Mesendoderm (in vitro differentiated cells): ENCODE measurements at places on chromosomes 1 and 21.
A peak's percentile ranks its signal among the peaks of the same experiment; 100 is the strongest.

- no peak overlapping the region for H3K27ac ChIP-seq
- no peak for DNase-seq
- no peaks in the 10 kb centered on the region for H3K4me1 ChIP-seq
- no peaks in the 10 kb centered on the region for H3K27me3 ChIP-seq
These were observed 1.8 kb upstream of the ERG start for GRCh38 chr21:38500073-38500472.

DNA sequence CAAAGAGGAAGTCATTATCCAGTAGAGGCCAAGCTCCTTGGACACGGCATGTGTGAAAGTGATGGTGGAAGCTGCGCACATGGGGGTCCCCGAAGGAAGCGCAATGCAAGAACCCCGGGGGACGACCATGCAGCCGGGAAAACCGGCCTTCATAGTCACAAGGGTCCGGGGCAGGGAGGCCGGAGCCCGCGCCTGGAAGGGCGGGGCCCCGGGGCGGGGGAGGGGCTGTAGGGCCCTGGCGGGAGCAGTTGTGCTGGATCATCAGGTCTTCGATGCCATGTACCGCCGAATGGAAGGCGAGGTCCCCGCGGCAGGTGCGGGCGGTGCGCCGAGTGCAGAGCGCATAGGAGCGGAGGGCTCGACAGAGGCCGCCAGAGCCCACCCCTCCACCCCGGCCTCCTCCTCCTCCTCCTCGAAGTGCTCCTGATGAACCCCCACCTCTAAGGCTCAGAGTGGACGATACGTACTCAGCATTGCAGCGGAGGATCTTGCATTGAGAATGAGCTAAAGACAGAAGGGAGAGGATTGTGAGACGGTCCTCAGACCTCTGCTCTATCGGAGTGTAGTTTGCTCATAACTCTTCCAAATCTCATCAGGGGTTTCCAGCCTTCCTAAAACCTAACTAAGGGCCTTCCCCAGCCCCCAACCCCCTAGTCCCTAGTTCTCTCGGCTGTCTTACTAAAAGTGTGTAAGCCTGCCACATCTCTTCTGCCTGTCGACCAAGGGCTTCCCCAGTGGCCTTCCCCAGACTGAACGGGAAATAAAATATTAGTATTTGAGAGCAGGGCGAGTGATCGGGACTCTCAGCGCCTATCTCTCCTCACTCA lies 2.1 kb downstream of the HJV start:
- peaks cover 2% of the 10 kb centered on the region for H3K4me1 ChIP-seq
- H3K36me3 ChIP-seq, result no peaks in the 10 kb centered on the region
- no peak overlapping the region for H3K27ac ChIP-seq
- H3K27me3 ChIP-seq, result peaks cover 8% of the 10 kb centered on the region

DNA sequence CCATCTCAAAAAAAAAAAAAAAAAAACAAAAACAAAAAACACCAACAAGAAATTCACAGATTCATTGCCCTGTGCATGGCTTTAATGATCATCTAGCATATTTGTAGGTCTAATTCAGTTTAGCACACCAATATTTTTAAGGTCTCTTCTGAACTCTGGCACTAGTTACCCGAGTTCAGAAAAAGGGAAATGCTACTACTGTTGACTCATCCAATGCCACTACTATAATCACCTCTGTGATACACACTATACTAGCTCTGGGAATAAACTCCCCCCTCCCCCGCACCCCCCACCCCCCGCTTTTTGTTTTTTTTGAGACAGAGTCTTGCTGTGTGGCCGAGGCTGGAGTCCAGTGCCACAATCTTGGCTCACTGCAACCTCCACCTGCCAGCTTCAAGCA lies 55.6 kb downstream of the FBXO42 start:
- H3K4me3 ChIP-seq, result no peak overlapping the region
- no peaks in the 10 kb centered on the region for H3K36me3 ChIP-seq
- no peak overlapping the region for H3K27ac ChIP-seq
- no peaks in the 10 kb centered on the region for H3K27me3 ChIP-seq
- H3K4me1 ChIP-seq, result no peaks in the 10 kb centered on the region
- DNase-seq, result no peak

DNA sequence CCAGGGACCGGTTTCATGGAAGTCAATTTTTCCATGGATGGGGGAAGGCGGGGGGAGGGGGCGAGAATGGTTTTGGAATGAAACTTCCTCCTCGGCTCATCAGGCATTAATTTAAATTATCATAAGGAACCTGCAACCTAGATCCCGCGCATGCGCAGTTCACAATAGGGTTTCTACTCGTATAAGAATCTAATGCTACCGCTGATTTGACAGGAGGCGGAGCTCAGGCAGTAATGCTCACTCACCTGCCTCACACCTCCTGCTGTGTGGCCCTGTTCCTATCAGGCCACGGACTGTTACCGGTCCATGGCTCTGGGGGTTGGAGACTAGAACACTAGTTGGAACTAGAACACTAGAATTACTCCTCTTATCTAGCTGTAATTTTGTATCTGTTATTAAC lies 38.0 kb downstream of the PRRX1 start:
- DNase-seq, result peak; percentile 5
- H3K4me1 ChIP-seq, result no peaks in the 10 kb centered on the region
- H3K27ac ChIP-seq, result no peak overlapping the region
- H3K36me3 ChIP-seq, result no peaks in the 10 kb centered on the region
- H3K27me3 ChIP-seq, result no peaks in the 10 kb centered on the region

GRCh38 chr1:108042610-108043009 lies 77.6 kb upstream of the VAV3 start:
- H3K27ac ChIP-seq, result no peak overlapping the region
- H3K36me3 ChIP-seq, result no peaks in the 10 kb centered on the region
- H3K4me1 ChIP-seq, result peaks cover 10% of the 10 kb centered on the region
- no peak overlapping the region for H3K4me3 ChIP-seq
- no peak for DNase-seq

GRCh38 chr21:33642896-33643657 lies 776 bp downstream of the ITSN1 start:
- no peaks in the 10 kb centered on the region for H3K36me3 ChIP-seq
- H3K4me1 ChIP-seq, result no peaks in the 10 kb centered on the region
- peak overlapping the region; percentile 93 for H3K27ac ChIP-seq
- no peaks in the 10 kb centered on the region for H3K27me3 ChIP-seq
